ENCODE measurements at places on chromosomes 1 and 21.

- H3K27me3 ChIP-seq = peaks cover 49% of the 10 kb centered on the region
- H3K27ac ChIP-seq = no peak overlapping the region
- H3K4me1 ChIP-seq = no peaks in the 10 kb centered on the region
- no peaks in the 10 kb centered on the region for H3K36me3 ChIP-seq
Observed at GRCh38 chr1:30307182-30307581, 416.2 kb downstream of the MATN1 start.

DNA sequence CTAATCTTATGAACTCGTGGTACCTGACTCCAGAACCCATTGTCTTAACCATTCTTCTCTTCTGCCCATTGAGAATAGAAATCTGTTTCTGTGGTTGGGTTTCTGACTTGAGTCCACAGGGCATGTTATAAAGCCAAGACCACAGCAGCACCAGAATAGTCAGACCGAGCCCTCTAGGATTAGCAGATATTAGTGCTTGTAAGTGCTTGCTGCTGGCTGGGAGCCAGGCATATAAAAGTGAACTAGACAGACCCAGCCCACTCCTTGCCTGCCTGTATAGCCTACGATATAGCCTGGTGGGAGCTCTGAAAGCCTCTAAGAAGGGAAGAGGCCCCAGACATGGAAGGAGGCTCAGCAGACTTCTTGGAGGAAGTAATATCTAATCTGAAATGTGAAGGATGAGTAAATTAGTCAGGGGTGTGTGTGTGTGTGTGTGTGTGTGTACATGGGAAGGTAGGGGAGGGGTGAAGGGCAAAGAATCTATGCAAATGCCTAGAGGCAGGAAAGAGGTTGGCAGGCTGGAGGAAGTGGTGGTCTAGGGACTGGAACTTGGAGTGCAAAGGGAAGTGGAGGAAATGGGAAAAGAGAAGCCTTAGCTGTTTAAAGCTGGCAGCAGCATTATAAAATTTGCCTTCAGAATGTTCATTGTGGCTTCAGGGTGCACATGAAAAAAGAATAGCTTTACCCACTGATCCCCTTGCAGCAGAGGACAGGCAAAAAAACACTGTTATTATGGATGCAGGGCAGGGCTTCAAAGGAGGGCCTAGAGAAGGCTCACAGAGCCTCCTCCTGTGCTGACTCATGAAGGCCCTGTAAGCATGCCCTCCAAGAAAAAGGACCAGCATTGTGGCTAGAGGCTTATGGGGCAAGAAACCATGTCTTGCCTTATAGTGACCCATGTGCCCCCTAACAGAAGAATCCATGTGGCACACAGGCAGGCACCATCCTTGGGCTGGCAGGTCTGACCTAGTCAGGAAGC lies 169.2 kb downstream of the LMX1A start:
- peaks cover 36% of the 10 kb centered on the region for H3K27me3 ChIP-seq
- peaks cover 4% of the 10 kb centered on the region for H3K36me3 ChIP-seq
- H3K4me3 ChIP-seq = no peak overlapping the region

- H3K4me3 ChIP-seq = no peak overlapping the region
- DNase-seq = no peak
- H3K27ac ChIP-seq = no peak overlapping the region
- H3K36me3 ChIP-seq = peaks cover 27% of the 10 kb centered on the region
- H3K27me3 ChIP-seq = no peaks in the 10 kb centered on the region
Observed at GRCh38 chr1:212737559-212737958, 37.9 kb upstream of the BATF3 start.

DNA sequence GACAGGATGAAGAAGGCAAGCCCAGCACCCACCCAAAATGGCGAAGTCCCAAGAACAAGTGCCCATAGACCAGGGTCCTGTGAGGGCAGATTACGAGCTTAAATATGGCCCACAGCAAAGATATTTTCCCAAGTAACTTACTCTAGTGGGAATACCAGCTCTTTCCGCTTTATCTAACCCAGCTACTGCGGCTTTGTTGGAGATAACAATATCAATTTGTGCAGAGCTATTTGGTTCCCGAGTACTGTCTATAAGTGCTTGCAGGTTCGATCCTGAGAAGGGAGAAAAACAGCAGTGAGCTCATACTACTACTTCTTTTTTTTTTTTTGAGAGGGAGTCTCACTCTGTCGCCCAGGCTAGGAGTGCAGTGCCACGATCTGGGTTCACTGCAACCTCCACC lies 14.3 kb upstream of the DNAJC28 start:
- no peaks in the 10 kb centered on the region for H3K4me1 ChIP-seq
- no peak overlapping the region for H3K27ac ChIP-seq
- H3K36me3 ChIP-seq = peaks cover 52% of the 10 kb centered on the region
- H3K4me3 ChIP-seq = no peak overlapping the region
- H3K27me3 ChIP-seq = no peaks in the 10 kb centered on the region

DNA sequence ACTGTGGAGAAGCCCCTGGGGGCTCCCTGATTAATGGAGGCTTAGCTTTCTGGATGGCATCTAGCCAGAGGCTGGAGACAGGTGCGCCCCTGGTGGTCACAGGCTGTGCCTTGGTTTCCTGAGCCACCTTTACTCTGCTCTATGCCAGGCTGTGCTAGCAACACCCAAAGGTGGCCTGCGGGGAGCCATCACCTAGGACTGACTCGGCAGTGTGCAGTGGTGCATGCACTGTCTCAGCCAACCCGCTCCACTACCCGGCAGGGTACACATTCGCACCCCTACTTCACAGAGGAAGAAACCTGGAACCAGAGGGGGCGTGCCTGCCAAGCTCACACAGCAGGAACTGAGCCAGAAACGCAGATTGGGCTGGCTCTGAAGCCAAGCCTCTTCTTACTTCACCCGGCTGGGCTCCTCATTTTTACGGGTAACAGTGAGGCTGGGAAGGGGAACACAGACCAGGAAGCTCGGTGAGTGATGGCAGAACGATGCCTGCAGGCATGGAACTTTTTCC lies 24.8 kb downstream of the PCSK9 start:
- H3K4me3 ChIP-seq = no peak overlapping the region
- DNase-seq = no peak
- no peaks in the 10 kb centered on the region for H3K27me3 ChIP-seq
- peaks cover 21% of the 10 kb centered on the region for H3K36me3 ChIP-seq
- peaks cover 5% of the 10 kb centered on the region for H3K4me1 ChIP-seq

DNA sequence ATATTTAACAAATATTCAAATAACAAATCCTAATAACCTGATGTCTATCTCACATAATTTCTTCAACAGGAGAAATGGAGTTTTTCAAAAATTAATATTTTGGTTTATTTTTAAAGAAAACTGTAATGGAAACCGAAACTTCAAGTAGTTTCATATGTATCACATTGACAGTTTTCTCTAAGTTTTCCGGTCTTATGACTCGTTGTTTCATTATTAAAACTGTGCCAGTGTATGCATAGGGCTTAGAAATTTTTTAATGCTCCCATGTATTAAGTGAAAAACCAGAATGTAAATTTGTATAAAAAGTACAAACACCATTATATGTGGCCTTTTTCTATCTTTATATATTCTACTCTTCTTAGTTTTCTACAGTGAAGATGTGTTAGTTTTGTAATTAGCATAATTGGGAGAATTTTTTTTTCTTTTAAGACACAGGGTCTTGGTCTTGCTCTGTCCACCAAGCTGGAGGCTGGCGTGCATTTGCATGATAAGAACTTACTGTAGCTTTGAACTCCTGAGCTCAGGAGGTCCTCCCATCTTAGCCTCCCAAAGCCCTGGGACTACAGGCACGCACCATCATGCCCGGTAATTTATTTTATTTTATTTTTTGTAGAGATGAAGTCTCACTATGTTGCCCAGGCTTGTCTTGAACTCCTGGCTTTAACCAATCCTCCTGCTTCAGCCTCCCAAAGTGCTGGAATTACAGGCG lies 43.9 kb upstream of the SAMSN1 start:
- peaks cover 8% of the 10 kb centered on the region for H3K4me1 ChIP-seq
- H3K36me3 ChIP-seq = no peaks in the 10 kb centered on the region
- no peak overlapping the region for H3K4me3 ChIP-seq
- DNase-seq = no peak
- no peaks in the 10 kb centered on the region for H3K27me3 ChIP-seq

DNA sequence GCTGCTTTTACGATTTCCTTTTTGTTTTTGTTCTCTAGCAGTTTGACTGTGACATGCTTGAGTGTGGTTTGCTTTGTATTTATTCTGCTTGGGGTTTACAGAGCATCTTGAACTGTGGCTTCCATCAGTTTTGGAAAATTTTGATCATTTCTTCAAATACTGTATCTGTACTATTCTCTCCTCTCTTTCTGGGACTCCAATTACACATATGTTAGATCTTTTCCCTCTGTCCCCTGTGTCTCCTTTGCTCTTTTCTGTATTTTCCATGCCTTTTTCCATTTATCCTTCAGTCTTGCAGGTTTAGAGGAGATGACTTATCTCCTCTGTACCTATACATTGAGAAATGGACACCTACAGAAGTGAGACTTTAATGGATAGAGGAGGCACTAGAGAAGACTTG lies 31.7 kb downstream of the COQ8A start:
- H3K36me3 ChIP-seq = peaks cover 25% of the 10 kb centered on the region
- no peak overlapping the region for H3K27ac ChIP-seq
- no peak for DNase-seq
- no peak overlapping the region for H3K4me3 ChIP-seq
- no peaks in the 10 kb centered on the region for H3K27me3 ChIP-seq

DNA sequence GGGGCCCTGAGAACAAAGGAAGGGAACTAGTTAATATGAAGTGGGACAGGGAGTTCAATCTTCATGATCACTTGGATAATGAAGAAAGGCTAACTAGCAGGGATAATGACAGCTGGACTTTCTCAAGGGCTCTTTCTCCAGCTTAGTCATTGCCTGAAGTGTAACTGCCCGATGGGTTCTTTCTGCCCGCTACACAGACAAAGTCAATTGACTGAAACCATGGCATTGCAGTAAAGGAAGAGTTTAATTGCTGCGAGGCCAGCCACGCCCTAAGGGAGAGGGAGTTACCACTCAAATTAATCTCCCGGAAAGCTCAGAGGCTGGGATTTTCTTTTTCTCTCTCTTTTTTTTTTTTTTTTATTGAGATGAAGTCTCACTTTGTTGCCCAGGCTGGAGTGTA lies 16.6 kb upstream of the SLC2A5 start:
- no peak overlapping the region for H3K27ac ChIP-seq
- H3K4me1 ChIP-seq = peaks cover 27% of the 10 kb centered on the region
- peaks cover 5% of the 10 kb centered on the region for H3K36me3 ChIP-seq
- no peak for DNase-seq
- H3K4me3 ChIP-seq = no peak overlapping the region

GRCh38 chr1:93827128-93827527 lies 51.9 kb downstream of the DNTTIP2 start:
- H3K4me1 ChIP-seq = peaks cover 32% of the 10 kb centered on the region
- no peak overlapping the region for H3K4me3 ChIP-seq
- no peak for DNase-seq
- H3K27me3 ChIP-seq = no peaks in the 10 kb centered on the region
- peaks cover 18% of the 10 kb centered on the region for H3K36me3 ChIP-seq

DNA sequence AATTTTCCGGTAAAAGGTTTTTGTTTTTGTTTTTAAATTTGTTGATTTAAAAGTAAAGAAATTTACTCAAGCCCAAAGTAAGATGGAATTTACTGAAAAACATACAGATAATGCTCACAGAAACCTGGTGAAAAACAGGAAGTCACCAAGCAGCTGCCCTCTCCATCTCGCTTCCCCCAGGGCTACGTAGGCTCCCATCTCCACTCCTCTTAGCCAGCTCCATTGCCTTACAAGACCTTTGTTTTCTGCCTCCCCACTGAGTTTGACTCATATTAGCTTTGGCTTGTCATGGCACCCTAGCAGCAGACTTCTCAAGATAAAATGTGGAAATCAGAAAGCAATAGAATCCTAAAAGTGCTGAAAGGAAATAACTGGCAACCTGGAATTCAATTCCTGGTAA lies 57.9 kb downstream of the PHTF1 start:
- no peaks in the 10 kb centered on the region for H3K27me3 ChIP-seq
- no peak overlapping the region for H3K4me3 ChIP-seq
- peaks cover 24% of the 10 kb centered on the region for H3K36me3 ChIP-seq
- DNase-seq = no peak

DNA sequence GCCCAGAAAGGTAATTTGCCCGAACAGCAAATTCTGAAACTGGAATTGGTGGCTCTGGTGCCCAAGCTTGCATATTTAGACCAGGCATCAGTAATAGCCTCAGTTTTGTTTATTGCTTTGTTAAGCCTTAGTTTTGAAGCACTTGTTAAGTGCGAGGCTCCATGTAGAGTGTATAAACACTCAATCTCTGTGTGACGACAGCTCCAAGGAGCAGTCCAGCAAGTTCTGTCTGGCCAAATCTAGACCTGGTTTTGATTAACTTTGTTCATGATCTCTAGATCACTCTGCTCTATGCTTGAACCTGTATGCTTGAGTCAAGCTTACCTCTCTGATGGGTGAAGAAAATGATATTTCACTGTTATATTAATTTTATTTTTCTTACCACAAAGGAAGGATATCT lies 37.4 kb downstream of the DOP1B start:
- H3K4me1 ChIP-seq = peaks cover 16% of the 10 kb centered on the region
- H3K4me3 ChIP-seq = no peak overlapping the region
- peak overlapping the region; percentile 12 for H3K27ac ChIP-seq
- no peak for DNase-seq
- H3K36me3 ChIP-seq = no peaks in the 10 kb centered on the region
- H3K27me3 ChIP-seq = no peaks in the 10 kb centered on the region

DNA sequence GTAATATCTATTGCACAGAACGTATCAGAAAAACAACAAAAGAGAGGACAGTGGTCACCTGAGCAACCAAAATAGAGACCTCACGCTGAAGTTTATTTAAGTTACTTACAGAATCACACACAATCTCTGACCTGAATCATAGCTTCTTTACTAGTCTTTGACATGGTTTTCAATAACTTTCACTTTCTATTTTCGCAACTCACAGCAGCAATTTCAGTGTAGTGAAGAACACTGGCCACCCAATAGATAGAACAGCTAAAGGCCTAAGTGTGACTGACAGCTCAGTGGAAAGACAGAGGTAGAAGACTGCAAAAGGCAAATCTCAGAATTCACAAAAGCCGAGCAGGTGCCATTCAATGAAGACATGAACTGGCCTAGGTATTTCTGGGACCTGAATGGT lies 435.6 kb upstream of the CHRM3 start:
- H3K27me3 ChIP-seq = no peaks in the 10 kb centered on the region
- no peak overlapping the region for H3K27ac ChIP-seq
- DNase-seq = no peak
- H3K4me3 ChIP-seq = no peak overlapping the region

- no peak for DNase-seq
- H3K36me3 ChIP-seq = no peaks in the 10 kb centered on the region
- H3K27me3 ChIP-seq = peaks cover 71% of the 10 kb centered on the region
- no peaks in the 10 kb centered on the region for H3K4me1 ChIP-seq
- no peak overlapping the region for H3K4me3 ChIP-seq
- H3K27ac ChIP-seq = no peak overlapping the region
Observed at GRCh38 chr1:240100371-240100934, 8.8 kb downstream of the FMN2 start.

DNA sequence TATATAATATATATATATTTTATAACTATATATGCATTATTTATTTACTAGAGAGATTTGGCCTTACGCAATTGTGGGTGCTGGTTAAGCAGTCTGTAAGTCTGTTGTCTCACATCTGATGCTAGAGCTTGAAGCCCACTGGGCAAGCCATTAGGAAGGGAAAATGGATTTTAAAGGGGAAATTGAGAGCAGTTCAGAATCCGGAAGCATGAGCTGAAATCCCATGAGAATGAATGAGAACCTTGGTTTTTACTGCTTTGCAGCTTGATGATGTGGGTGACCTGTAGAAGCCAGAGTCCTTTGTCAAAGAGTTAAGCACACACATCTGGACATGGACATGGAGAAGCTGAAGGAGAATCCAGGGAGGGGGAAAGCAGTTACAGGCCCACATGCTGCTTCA lies 220.8 kb upstream of the DAB1 start:
- no peak overlapping the region for H3K27ac ChIP-seq
- peaks cover 47% of the 10 kb centered on the region for H3K27me3 ChIP-seq
- no peaks in the 10 kb centered on the region for H3K36me3 ChIP-seq
- no peak for DNase-seq

GRCh38 chr21:35381743-35382310 lies 332.7 kb upstream of the RUNX1 start:
- H3K36me3 ChIP-seq = no peaks in the 10 kb centered on the region
- peaks cover 11% of the 10 kb centered on the region for H3K4me1 ChIP-seq
- no peak overlapping the region for H3K27ac ChIP-seq
